ENCODE measurements at places on chromosomes 11 and 22.
A peak's percentile ranks its signal among the peaks of the same experiment; 100 is the strongest.

DNA sequence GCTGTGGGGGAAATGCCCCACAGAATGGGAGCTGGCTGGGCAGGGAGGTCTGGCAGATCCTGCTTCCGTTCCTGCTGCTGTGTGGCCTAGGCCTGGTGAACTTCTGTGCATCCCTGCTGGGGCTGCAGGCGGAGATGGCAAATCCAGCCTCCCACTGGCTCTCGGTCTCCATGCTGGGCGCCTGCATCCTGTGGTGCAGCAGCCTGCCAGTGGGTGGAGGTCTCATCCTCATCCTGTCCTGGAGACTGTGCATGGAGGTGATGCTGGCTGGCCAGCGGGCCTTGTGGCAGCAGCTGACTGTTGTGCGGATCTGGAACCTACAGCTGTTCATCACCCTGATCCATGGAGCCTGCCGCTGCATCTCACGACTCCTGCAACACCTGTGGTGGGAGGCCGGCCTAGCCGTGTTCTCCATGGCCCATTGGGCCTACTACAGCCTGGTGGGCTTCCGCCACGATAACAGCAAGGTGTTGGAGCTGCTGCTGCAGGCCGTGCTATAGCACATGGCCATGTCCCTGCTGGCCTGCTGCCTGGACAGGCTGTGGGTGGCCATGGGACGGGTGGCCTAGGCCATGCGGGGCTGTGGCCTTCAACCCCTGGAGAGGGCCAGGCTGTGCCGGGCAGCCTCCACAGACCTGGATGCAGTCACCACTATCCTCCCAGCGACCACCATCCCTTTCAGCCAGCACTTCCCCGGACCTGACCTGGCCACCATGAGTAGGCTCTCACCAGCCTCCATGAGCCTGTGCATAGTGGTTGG is 8.8 kb upstream of the RPL3 start:
- no peak for DNase-seq

GRCh38 chr11:2360081-2360642 is 16.9 kb upstream of the CD81 start:
- no peak for DNase-seq

- DNase-seq = peak; percentile 47
Measured at GRCh38 chr11:124920870-124921609, 2.0 kb downstream of the HEPN1 start.

DNA sequence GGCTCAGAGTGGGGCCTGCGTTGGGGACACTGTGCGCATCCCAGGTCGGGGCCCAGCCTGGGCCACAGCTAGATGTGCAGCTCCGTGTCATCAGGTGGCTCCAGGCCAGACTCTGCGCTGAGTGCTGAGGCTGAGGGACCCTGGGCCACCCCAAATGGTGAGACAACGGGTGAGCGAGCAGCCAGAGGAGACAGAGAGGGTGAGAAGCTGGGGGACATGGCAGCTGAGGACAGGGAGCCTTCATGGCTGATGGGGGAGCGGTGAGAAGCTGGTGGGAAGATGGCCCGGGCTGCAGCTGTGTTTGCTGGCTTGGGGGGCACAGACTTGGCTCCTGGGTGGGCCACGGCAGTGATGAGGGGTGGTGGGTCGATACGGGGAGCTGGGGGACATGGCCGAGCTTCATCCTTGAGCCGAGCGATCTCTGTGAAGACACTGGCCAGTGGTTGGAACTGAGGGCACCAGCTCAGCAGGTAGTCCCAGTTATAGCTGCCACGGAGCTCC is 2.5 kb upstream of the TPP1 start:
- no peak for DNase-seq

- DNase-seq = no peak
Measured at GRCh38 chr11:123045101-123045500, 16.8 kb downstream of the HSPA8 start.

DNA sequence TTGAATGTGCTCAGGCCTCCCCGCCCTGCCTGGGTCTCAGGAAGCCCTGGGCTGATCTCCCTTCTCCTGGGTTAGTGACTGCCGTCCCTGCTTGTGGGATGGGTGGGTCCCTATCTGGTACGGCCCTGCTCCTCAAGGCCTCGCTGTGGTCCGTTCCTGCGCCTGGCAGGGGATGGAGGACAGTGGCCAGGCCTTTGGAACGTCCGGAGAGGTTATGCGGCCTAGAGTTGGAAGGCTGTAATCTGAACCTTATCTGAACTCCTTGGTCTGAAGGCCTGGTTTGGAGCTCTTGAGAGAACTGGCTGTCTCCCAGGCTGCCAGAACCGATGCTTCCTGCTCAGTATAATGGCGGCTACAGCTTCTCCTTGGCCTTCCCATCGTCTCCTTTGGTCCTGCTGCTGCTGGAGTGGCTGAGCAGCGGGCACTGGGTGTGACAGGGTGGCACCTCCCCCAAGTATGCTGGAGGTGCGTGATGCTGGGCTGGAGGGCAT is 72.8 kb downstream of the FLI1 start:
- no peak for DNase-seq

- no peak for DNase-seq
Measured at GRCh38 chr22:17119481-17120202, 1.5 kb downstream of the TMEM121B start.

GRCh38 chr11:126113515-126113957 is 50.9 kb upstream of the CDON start:
- DNase-seq = peak; percentile 96

DNA sequence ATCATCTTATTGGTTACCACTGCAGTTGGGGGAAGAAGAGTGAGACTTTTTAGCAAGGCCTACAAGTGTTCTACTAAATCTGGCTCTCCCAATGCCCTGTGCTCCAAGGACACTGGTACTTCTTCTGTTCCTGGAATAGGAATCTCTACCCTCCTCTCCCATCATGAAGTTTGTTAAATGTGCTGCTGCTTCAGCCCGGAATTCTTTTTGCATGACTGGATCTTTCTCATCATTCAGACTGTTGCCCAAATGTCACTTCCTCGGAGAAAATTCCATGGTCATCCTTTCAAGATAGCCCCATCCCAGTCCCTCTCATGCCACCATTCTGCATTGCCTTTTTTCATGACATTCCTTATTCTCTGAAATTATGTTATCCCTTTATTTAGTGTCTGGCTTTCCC is 400.8 kb downstream of the SOX6 start:
- peak; percentile 22 for DNase-seq

DNA sequence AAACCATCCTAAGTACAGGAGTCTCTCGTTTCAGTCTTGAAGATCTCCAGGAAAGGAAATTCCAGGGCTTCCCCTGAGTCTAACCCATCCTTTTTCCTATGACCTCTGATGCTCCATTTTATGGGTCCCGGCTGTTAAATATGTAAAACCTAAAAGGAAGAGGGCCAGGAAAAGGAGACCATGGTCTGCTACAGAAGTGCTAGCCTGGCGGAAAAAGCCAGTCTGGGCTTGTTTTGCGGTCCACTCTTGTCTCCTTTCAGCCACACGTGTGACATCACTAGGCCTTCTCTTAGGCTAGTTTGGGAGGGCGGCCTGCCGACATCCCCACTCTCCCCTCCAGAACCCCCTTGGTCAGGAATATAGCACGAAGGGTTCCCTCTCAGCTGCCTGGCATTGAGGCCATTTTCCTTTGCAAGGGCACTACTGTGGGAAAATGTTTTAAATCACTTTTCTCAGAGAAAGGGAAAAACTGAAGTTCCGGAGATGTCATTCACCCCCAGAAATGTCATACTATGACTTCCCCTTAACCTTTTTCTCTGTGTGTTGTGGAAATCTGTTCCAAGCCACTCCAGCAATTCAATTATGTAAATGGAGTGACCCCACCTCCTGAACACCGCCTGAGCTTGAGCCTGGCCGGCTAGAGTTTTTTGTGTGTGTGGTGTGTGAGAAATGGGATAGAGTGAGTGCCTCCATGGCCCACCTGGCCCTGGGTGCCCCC is 86.9 kb downstream of the UBASH3B start:
- no peak for DNase-seq

DNA sequence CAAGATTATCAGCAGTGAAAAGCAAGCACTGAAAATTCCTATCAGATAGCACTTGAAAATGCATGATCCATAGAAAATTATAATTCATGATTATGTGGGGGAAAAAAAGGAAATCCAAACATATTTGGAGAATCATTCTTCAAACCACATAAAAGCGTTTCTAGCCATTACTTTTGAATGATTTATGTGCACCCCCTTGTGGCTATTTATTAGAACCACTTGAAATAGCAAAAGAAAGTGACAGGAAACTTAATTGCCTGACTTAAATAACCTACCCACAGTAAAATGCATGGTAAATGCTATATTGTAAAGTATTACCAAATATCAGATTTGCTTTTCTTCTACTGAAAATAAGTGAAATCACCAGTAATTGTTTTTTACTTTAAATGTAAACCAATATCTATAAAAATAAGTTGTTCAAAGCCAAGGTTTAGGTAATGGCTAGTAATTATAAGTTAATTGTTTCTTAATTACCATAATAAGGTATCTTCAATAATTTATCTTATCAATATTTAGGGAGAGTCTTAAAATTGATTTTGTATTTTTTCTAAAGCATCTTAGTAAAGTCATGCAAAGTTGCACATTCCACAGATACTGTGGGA is 168.5 kb downstream of the ARHGAP42 start:
- peak; percentile 68 for DNase-seq

- peak; percentile 4 for DNase-seq
Measured at GRCh38 chr11:16737818-16738192, 642 bp upstream of the C11orf58 start.

DNA sequence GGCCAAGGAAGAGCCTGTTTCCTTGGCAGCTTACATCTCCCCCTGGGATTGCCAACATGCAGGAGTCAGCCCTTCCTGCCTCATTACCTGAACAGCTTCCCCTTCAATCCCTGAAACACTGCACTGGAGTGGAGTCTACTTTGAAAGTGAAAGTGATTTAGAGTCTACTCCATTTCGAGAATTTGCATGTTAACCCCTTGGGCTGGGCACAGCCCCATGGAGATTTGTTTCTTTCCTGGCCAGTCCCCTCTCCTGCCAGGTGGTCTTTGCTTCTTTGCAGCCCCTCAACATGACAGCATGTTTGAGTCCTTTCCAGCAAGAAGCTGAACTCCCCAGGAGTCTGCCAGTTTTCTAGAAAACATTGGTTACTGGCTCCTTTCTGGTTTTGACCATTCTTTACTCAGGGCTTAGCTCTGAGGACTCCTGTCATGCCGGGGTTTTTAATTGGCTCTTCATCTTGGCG is 59.9 kb downstream of the TRAF6 start:
- no peak for DNase-seq

- no peak for DNase-seq
Measured at GRCh38 chr11:75759832-75760231, 8.7 kb upstream of the DGAT2 start.

- no peak for DNase-seq
Measured at GRCh38 chr11:32790916-32791315, 3.5 kb downstream of the CCDC73 start.

DNA sequence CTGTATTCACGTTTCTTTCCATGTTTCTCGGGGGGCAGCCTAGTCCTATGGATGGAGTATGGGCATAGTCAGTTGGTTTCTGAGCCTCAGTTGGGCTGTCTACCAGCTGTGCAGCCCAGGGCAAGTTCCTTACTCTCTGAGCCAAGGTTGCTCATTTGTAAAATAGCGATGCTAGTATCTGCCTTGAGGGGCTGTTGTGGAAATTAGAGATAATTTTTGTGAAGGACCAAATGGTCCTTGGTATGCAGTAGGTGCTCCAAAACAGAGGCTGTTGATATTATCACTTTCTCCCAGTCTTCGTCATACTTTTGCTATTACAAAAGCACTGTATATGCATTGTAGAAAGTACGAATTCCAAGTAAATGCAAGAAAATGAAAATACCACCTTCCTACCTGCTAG is 82.7 kb upstream of the MYOD1 start:
- DNase-seq = no peak

DNA sequence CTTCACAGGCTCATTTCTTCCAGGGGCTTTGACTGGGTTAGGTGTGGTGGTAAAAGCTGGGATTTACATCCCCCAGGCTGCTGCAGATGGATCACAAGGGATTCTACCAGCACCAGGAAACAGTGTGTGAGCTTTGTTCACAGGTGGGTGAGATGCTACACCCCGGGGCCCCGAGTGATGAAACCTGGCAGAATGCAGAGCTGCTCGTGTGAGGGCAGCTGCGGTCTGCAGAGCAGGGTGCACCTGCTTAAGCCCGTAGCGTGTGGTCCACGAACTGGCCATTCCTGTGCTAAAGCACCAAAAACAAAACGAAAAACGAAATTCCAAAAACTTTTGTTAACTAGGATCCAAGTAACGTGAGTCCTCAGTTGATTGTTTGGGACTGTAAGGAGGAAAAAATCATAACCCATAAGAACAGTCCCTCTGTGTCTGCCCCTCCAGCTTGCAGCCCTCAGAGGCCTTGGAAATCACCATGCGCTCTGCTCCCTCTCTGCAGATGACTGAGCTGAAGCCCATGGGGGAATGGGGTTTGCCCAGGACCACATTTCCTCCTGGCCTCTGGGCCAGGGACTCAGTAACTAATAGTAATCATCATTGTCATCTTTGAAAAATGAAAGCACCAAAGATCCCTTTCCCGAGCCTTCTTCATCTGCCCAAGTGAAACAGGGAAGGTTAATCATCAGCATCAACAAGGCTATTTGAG is 24.6 kb downstream of the ELF5 start:
- no peak for DNase-seq

- no peak for DNase-seq
Measured at GRCh38 chr22:30704978-30705377, 10.3 kb downstream of the OSBP2 start.

- DNase-seq = no peak
Measured at GRCh38 chr11:93528757-93529645, 14.2 kb downstream of the SMCO4 start.

GRCh38 chr22:33687464-33687863 is 232.8 kb downstream of the LARGE1 start:
- no peak for DNase-seq

GRCh38 chr22:18980829-18981228 is 44.7 kb upstream of the PRODH start:
- DNase-seq = no peak

GRCh38 chr11:80559942-80560341 is 1119.1 kb upstream of the TENM4 start:
- DNase-seq = no peak

- no peak for DNase-seq
Measured at GRCh38 chr11:2035382-2035781, 37.7 kb upstream of the H19 start.

GRCh38 chr22:17537155-17537554 is 26.1 kb upstream of the SLC25A18 start:
- DNase-seq = no peak

DNA sequence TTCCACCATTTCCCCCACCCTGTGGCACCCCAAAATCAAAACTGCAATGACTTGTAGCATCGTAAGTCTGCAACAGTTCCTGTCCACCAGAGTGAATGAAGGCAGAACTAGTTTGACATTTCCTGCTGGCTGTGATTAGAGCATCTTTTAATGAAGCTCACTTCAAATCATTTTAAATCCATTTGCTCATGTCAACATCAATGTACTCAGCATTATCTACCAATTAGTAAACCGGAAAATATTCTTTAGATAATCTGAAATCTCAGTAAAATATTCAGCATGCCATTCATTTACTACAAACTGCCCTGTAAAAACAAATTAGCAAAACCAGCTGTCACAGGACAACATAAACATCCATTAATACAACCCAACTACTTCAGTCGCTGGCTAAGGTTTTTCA is 38.1 kb downstream of the CADM1 start:
- no peak for DNase-seq

GRCh38 chr11:78708388-78708787 is 133.7 kb upstream of the NARS2 start:
- peak; percentile 39 for DNase-seq

- DNase-seq = no peak
Measured at GRCh38 chr11:120209746-120210625, 846 bp upstream of the OAF start.

GRCh38 chr11:76654298-76654851 is 16.2 kb downstream of the LRRC32 start:
- DNase-seq = peak; percentile 97

- DNase-seq = no peak
Measured at GRCh38 chr22:19871023-19871844, 16.6 kb upstream of the GNB1L start.
